ENCODE measurements at places on chromosomes 1 and 21. TPM values are rescaled to one million over a fixed set of nuclear protein-coding genes. Genes with fewer than 3 reads are reported as not detected.
A peak's percentile ranks its signal among the peaks of the same experiment; 100 is the strongest.

The CA14 gene
- 1.5 TPM for total RNA-seq

The TTC39A gene
- 28.0 TPM for total RNA-seq

The RRP15 gene
- total RNA-seq: 18.0 TPM

The PAFAH2 gene
- 6.3 TPM for total RNA-seq

The TM2D1 gene
- total RNA-seq: 21.1 TPM

The RUNX3 gene
- 0.15 TPM for total RNA-seq

- peaks cover 7% of the 10 kb centered on the region for H3K36me3 ChIP-seq
- H3K27me3 ChIP-seq: peaks cover 21% of the 10 kb centered on the region
- peaks cover 48% of the 10 kb centered on the region for H3K4me1 ChIP-seq
- DNase-seq: no peak
- peak overlapping the region; percentile 87 for H3K4me3 ChIP-seq
These were observed 174.6 kb downstream of the RWDD3 start for GRCh38 chr1:95408507-95409136.

GRCh38 chr1:108801101-108801500, 54.6 kb downstream of the STXBP3 start:
- no peak overlapping the region for H3K27ac ChIP-seq
- H3K4me1 ChIP-seq: no peaks in the 10 kb centered on the region
- H3K27me3 ChIP-seq: no peaks in the 10 kb centered on the region
- no peaks in the 10 kb centered on the region for H3K36me3 ChIP-seq

- DNase-seq: peak; percentile 39
- H3K27ac ChIP-seq: peak overlapping the region; percentile 85
- H3K36me3 ChIP-seq: peaks cover 4% of the 10 kb centered on the region
- H3K4me3 ChIP-seq: peak overlapping the region; percentile 49
These were observed 40.2 kb upstream of the PBX1 start for GRCh38 chr1:164518692-164519332.

GRCh38 chr1:101130673-101131072, 105.1 kb upstream of the DPH5 start:
- H3K4me1 ChIP-seq: no peaks in the 10 kb centered on the region
- H3K4me3 ChIP-seq: no peak overlapping the region
- H3K36me3 ChIP-seq: no peaks in the 10 kb centered on the region
- peaks cover 1% of the 10 kb centered on the region for H3K27me3 ChIP-seq

DNA sequence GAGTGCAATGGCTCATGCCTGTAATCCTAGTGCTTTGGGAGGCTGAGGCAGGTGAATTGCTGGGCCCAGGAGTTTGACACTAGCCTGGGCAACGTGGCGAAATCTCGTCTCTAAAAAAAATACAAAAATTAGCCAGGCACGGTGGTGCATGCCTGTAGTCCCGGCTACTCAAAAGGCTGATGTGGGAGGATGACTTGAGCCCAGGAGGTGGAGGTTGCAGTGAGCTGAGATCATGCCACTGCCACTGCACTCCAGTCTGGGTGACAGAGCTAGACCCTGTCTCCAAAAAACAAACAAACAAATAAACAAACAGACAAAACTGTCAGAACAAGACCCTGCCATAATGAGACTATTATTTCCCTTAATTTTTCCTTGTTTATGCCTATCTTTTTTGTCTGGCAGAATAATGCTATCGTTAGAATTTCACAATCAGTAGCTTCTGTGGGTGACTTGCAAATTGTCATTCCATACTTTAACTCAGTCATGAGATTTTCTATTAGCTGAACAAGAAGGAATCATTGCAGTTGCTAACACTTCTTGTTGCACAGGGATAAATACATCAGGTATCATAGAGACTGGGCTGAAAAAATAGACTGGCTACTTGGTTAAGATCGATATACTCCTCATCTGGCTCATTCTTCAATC, 7.5 kb upstream of the THEM4 start:
- H3K27ac ChIP-seq: no peak overlapping the region
- DNase-seq: no peak
- no peak overlapping the region for H3K4me3 ChIP-seq

- no peaks in the 10 kb centered on the region for H3K4me1 ChIP-seq
- no peaks in the 10 kb centered on the region for H3K27me3 ChIP-seq
- no peak for DNase-seq
- H3K4me3 ChIP-seq: no peak overlapping the region
- H3K36me3 ChIP-seq: no peaks in the 10 kb centered on the region
- no peak overlapping the region for H3K27ac ChIP-seq
These were observed 1119.1 kb downstream of the AMY1C start for GRCh38 chr1:104868794-104869193.
